ENCODE measurements at places on chromosomes 5 and 9.

- DNase-seq = no peak
Observed at GRCh38 chr5:109316634-109317033, 93.1 kb downstream of the PJA2 start.

- DNase-seq = no peak
Observed at GRCh38 chr5:106759581-106759980, 911.2 kb downstream of the EFNA5 start.

DNA sequence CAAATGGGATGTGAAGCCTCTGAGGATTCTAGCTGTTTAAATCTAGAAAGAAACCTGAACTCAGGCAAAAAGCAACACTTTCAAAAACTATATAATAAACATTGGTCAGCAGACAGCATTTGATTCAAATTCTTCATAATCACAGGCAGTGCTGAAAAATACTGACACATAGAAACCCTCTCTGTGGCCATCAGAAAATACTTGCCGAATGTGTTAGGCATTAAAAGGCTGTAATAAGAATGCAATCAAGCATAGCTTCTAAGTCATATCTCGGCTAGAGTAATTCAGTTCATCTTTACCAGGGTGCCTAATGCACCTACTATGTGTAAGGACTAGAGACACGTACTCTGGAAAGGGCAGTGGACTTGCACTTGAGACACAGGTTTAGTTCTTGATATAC is 405.3 kb upstream of the SGCD start:
- no peak for DNase-seq

DNA sequence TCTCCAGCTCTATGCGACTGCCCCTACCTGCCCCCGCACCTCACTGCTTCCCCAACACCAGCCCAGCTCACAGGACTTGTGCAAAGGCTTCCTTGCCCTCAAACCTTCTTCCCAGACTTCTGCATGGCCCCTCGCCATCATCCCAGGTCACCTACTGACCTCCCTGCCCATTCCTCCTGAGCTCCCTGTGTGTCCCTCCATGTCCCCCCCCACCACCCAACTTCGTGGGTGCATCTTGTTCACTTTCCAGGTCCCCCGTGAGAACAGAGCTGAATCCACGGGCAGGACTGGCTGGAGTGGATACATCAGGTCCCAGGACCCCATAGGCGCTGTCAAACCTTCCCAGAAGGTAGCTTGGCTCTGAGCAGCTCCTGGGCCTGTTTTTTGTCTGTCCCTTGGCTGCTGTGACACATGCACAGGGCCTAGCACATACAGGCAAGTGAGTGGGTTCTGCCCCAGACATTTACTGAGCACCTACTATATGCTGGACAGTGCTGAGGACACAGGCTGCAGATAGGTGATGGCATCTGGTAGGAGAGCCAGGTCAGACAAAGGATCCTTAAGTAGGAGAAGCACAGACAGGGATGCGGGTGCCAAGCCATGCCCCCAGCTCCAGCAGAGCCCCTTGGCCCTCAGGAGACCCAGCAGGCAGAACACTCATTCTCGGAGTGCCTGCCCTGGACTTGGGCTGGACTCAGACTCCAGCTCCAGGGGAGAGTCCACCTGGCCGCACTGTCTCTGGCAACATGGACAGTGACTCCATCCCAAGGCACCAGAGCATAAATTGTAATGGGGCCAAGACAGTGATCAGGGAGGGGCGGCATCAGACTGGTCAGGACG is 15.0 kb downstream of the NINJ1 start:
- DNase-seq = peak; percentile 57

DNA sequence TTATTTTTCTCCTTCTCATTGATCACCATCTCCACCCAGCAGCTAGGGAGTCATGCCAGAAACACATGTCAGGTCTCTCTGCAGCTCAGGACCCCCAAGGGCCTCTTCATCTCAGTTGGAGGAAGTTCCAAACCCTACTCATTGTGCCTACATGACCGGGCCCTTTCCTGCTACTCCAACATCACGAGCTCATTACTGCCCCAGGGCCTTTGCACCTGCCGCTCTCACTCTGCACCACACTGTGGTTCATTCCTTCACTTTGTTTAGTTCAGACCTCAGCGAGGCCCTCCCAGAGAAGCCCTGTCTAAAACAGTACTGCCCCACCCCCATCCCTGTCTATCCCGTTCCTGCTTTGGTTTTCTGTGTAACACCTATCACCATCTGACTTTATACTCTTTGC is 22.1 kb upstream of the AKNA start:
- no peak for DNase-seq

DNA sequence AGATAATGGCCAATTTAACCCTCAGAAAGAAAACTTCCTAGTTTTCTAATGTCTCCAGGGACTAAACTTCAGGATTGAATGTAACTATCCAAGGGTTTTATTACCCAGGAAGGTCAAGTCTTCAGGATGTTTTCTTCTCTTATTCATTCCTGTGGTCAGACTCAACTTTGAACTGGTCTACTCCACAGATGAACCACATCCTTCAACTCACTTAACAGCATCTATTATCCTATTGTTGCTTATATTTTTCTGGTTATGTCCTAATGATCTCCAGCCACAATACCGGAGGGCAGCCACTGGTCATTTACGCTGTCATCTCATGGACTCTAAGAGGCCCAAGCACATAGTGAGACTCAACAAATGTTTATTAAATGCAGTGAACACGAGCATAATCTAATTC is 47.2 kb upstream of the LIFR start:
- no peak for DNase-seq

- no peak for DNase-seq
Observed at GRCh38 chr9:126939821-126940221, 25.2 kb downstream of the RALGPS1 start.

DNA sequence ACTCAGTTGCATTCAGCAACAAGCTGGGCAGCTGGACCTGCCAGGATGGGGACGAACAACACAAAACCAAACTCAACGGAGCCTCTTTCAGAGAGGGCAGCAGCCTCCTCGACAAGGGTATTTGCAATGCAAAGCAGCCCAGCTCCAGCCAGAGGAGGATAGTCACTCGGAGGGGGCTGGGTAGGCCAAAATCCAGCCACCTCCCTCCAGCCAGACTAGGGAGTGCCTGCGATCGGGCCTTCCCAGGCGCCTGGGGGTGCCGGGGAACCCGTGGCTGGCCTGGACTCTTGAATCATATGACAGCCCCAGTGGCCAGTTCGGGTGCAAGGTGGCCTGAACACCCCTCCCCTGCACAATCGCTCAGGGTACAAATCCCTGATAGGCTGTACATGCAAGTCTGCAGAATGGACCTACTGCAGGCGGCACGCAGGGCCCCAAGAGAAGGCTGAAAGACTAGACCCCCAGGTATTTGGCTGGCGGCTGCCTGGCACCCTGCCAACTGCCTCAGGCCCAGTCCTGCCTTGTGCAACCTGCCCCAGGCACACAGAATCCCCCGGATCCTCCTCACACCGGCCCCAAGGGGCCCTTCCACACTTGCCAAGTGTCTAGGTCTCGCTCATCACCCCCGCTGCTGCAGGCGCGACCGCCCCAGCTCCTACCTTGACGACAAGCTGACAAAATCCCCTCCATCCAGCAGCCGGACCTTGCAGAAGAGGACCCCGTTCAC is 1.3 kb downstream of the EEIG1 start:
- DNase-seq = peak; percentile 80

DNA sequence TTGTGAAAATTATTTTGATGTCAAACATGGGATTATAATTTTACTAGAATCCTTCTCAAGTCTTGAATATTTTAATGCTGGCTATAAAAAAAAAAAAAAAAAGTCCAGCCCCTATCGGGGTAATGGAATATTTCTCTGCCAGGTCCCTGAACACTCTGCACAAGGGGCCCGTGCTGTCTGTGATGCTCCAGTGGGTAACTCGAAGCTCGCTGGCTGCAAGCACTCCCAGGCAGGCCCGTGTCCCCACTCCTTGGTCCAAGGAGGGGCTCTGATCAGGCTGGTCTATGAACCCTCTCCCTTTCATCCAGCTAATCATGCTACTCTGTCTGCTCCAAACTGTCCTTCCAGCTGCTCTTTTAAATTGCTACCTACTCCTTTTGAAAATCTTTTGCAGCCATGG is 180.8 kb downstream of the GAPVD1 start:
- no peak for DNase-seq

DNA sequence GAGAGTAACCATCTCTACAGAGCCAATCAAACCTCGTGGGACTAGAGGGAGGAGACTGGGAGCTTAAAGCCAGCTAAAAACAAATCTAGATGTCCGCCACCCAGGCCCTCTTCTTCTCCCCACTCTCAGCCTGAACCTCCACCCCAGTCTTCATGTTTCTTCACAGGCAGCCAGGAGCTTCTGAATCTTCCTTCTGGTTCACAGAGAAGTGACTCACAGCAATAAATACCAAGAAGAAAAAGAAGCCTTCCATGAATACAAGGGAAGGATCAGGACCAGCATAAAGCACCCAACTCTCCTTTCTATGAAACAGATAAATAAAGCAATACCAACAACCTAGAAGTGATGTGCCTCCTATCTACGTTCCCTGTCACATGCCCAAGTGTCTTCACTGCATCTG is 103.3 kb upstream of the SLIT3 start:
- DNase-seq = no peak

GRCh38 chr9:6894135-6894534 is 136.4 kb downstream of the KDM4C start:
- DNase-seq = no peak

DNA sequence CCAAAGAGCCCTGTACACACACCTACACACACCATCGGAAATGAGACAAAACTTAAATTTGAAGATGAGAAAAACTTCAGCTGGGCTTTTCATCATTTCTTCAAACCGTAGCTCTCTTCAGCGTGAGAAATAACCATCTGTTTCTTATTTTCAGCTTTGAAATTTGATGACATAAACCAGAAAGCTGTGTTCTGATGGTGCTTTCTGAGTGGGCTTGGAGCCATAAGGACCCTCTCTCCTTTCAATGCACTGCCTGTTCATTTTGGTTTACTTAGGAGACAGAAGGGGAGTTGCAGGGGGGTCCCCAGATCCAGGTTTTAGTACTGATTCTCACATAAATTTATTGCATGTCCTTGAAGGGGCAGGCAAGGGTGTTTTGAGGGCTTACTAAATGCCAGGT is 9.5 kb downstream of the FBXO10 start:
- no peak for DNase-seq

- no peak for DNase-seq
Observed at GRCh38 chr9:76372336-76372735, 21.9 kb downstream of the RFK start.

DNA sequence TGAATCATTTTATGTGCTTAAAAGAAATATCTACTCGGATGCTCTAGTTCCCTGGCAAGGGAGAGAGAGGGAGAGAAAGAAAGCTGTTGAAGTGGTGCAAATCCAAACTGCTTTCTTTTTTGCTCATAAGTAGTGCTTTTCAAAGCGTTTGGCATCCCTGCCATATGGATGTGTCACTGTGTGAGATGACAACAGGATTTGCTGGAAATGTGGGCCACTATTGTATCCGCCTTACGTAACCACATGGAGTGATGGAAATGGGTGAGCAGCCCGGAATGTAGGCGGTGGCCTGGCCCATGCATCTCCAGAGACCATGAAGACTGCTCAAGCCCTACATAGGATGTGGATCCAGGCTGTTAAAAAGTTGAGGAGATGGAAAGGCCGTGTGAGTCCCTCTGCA is 30.8 kb downstream of the TJP2 start:
- DNase-seq = no peak

DNA sequence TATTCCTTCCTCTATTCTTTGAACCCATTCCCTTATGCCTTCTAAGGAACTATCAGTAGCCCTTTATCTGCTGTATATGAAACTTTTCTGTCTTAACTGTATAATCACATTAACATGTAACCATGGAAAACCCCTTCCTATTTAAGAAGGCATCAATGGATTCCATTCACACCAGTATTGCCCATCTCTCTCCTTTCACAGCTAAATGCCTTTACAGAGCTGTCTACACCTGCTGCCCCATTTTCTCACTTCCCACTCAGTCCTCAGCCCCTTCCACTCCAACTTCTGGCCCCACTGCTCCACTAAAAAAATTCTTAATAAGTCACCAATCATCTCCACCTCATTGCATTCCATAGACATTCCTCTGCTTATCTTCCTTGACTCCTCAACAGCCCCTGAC is 50.8 kb downstream of the SEC61B start:
- no peak for DNase-seq

- no peak for DNase-seq
Observed at GRCh38 chr9:87622923-87623322, 103.0 kb upstream of the CTSL start.

DNA sequence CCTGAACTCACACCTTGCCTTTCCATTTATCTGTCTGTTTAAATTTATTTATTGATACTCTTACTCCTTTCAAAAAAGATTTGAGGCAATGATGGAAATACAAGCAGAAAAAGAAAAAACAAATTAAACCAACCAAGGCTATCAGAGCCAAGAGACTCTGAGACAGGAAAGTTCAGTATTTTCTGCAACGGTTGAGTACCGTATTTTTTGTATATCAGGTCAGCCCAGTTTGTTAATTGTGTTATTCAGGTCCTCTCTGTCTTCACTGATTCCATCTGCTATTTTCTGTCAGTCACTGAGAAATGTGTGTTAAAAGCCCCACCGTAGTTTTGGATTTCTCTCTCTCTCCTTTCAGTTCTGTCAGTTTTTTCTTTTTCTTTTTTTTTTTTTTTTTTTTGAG is 134.5 kb upstream of the SMIM23 start:
- no peak for DNase-seq

DNA sequence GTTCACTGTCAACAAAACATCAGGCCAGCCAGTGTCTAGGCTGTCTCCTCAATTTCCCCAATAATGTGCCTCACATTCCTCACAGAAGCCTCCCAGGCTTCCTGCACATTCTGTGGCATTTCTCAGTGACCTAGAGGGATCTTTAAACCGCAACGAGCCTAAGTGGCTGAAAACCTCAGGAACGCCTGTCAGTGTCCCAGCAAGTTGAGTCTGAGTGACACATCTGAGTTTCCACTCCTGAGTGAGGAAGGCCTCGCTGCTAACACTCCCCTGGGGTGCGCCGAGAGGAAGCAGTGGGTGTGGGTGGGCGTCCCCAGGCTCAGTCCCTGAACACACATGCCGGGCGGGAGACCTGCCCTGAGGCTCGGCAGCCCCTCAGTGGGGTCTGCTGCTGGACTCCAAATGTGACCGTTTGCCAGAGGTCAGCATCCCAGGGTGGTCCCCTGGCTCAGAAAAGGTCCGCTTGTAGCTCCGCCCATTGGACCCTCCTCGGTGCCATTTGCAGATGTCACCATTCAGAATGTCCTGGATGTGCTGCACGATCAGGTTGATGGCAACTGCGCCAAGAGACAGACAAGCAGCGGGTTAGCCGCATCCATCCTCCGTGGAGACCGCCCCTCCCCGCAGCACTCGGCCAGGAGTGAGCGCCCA is 6.3 kb downstream of the UCK1 start:
- no peak for DNase-seq

GRCh38 chr9:75938946-75939345 is 48.5 kb downstream of the PCSK5 start:
- DNase-seq = no peak

DNA sequence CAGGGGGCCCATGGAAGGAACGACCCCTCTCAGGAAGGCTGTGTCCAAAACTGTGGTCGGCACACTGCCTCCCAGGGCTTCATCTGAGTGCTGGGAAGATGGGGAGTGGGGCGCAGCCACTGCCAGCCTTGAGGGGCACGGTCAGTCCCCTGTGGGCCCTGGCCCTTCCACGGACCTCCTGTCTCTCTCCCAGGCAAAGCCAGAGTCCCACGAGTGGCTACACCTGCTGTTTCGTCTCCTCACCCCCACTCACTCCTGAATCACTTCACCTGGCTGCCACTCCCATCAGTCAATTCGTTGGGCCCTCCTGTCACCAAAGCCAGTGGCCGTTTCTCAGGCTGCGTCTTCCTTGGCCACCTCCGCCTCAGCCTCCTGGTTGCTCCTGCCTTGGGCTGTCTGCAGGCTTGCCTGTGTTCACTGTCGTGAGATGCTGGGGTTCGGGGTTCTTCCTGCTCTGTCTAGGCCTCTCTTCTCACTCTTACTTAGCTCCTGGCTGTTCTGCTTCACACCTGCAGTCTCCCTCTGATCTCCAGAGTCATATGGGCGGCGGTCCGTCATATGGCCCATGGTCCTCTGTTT is 58.8 kb upstream of the RNF130 start:
- peak; percentile 37 for DNase-seq

Measured in activated CD8-positive, alpha-beta memory T cell treated with anti-CD3 and anti-CD28 coated beads for 24 hours (primary cell).